ENCODE measurements at places on chromosomes 3 and 15.

- DNase-seq: no peak
Measured at GRCh38 chr3:146050691-146051090, 110.3 kb downstream of the PLOD2 start.

GRCh38 chr3:89372456-89372855 is 265.0 kb downstream of the EPHA3 start:
- no peak for DNase-seq

GRCh38 chr3:174287705-174288104 is 571.4 kb upstream of the NAALADL2 start:
- no peak for DNase-seq

DNA sequence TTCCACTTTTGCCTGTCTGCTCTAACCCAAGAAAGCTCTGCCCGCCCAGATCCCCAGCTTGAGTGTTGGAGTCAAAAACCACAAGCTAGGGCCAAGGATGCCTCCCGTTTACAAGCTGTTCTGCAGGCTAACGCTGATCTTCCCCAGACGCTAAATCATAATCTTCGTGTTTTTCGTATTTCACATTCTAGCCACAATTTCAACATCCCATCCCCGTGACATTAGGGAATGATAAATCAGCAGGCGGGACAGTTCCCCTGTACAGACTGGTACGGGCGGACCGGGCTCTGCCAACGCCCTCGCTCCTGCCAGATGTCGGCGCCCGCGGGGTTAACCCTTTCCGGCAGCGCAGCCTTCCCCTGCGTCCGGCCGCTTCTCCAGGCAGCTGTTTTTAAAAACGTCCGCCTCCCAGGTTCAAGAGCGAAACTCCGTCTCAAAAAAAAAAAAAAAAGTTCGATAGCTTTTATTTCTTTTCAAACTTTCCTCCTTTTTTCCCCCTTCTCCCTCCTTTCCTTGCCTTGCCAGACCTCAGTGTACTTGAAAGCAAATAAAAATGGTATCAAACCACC is 81.0 kb upstream of the BNC1 start:
- DNase-seq: peak; percentile 53

DNA sequence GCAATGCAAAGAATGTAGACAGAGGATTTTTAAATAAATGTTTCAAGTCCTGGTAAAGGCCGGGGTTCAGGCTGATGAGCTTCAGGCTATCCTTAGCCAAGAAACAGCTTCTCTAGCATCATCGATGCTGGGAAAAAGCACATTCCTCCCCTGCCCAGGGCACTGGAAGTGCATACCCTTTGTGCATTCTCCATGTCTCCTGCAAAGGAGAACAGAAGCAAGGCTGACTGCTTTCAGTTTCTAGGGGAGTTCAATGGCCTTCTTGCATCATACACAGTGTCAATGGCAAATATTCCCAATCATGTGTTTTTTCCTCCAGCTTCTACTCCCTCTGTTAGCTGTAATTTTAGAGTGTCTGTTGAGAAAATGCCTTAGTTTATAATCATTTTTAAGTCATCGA is 59.9 kb downstream of the GPR176 start:
- no peak for DNase-seq

- DNase-seq: no peak
Measured at GRCh38 chr15:48582452-48583247, 62.9 kb downstream of the FBN1 start.

DNA sequence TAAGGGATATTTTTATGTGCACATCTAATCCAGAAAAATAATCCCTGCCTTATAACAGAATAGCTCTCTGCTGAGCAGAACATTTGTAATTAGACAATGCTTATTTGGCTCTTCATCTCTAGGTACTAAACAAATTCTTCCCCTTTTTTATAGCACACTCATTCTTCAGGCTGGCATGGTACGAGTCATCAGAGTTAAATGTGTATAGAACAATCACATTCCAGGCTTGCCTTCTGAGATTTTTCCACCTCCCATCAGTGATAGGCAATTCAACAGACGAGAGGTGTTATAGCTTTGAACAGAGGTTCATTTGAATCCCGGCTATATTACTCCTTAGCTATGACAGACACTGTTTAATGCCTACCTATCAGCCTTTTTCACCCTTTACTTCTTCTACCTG is 21.4 kb upstream of the SPPL2A start:
- no peak for DNase-seq

DNA sequence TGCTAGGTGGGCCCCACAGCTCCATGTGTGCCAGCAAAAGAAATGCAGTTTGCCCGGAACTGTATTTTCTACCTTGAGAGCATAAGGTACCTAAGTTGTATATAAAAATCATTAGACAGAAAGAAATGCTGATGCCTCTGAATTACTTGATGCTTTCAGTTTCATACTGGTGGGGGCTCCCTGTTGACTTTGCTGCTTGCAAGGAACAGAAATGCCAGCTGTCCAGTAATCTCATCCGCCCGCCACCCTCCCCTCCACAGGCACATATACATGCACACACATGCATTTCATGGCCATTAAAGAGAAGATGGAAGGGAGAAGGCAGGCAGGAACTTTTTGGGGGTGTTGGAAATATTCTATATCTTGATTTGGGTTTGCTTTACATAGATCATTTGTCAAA is 38.4 kb downstream of the LIMD1 start:
- no peak for DNase-seq
